ENCODE measurements at places on chromosomes 16 and 17. TPM values are rescaled to one million over a fixed set of nuclear protein-coding genes. Genes with fewer than 3 reads are reported as not detected.
A peak's percentile ranks its signal among the peaks of the same experiment; 100 is the strongest.

Gene ARHGAP44
- not detected for total RNA-seq

DNA sequence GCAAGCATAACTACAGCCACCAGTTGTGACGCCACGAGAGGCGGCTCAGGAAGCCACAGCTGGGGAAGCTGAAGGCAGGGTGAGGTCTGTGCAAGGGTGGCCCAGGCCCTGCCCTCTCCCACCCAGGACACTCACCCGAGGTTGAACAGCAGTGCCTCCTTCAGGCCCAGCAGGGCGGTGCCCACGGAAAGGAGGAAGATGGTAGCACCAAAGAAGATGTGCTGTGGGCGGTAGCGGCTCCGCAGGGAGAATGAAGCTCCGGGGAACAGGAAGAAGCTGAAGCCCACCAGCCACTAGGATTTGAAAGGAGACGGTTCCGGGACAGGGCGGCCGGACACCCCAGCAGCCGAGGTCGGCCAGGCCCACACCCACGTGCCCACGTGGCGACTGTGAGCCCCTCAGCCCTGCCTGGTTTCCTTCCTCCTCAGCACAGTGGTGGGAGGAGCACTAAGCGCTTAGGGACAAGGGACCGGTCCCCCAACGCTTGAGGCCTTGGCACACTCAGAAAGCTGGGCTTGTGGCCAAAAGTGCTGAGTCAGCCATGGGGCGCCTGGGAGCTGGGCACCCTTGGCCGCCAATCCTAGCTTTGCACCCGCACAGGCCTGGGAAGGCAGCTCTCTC, 11.0 kb downstream of the CYB561 start:
- H3K4me3 ChIP-seq: peak overlapping the region; percentile 50
- peaks cover 13% of the 10 kb centered on the region for H3K4me1 ChIP-seq
- peak; percentile 65 for DNase-seq
- H3K27ac ChIP-seq: peak overlapping the region; percentile 75
- H3K36me3 ChIP-seq: no peaks in the 10 kb centered on the region

GRCh38 chr17:27940503-27941428, 47.6 kb upstream of the LYRM9 start:
- no peak overlapping the region for H3K27ac ChIP-seq
- DNase-seq: no peak
- no peak overlapping the region for H3K4me3 ChIP-seq
- no peaks in the 10 kb centered on the region for H3K4me1 ChIP-seq
- no peaks in the 10 kb centered on the region for H3K36me3 ChIP-seq
- peaks cover 19% of the 10 kb centered on the region for H3K27me3 ChIP-seq

Gene MT1B
- total RNA-seq: not detected

DNA sequence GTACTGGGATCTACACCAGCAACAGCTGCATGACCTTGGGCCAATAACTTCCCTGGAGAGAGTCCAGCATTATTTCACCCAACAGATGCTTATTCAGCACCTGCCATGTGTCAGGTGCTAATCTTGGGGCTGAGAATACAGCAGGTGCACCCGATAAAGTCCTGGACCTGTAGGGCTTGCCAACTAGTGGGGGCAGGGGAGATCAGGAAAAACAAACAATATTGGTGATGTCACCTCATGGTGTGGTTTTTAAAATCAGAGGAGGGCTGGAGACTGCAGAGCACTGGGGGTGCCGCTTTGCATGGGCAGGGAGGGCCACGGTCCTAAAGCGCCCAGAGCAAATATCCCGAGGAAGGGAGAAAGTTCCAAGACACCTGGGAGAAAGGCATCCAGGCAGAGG, 218.8 kb downstream of the C16orf95 start:
- no peaks in the 10 kb centered on the region for H3K36me3 ChIP-seq
- H3K4me1 ChIP-seq: no peaks in the 10 kb centered on the region
- H3K27me3 ChIP-seq: peaks cover 5% of the 10 kb centered on the region
- no peak overlapping the region for H3K27ac ChIP-seq
- no peak for DNase-seq

Gene COG8
- 65.5 TPM for total RNA-seq

Gene NPB
- 1.0 TPM for total RNA-seq

- H3K4me3 ChIP-seq: no peak overlapping the region
- H3K27me3 ChIP-seq: peaks cover 22% of the 10 kb centered on the region
- DNase-seq: no peak
- no peak overlapping the region for H3K27ac ChIP-seq
Observed at GRCh38 chr16:77137045-77137444, 53.9 kb upstream of the MON1B start.

DNA sequence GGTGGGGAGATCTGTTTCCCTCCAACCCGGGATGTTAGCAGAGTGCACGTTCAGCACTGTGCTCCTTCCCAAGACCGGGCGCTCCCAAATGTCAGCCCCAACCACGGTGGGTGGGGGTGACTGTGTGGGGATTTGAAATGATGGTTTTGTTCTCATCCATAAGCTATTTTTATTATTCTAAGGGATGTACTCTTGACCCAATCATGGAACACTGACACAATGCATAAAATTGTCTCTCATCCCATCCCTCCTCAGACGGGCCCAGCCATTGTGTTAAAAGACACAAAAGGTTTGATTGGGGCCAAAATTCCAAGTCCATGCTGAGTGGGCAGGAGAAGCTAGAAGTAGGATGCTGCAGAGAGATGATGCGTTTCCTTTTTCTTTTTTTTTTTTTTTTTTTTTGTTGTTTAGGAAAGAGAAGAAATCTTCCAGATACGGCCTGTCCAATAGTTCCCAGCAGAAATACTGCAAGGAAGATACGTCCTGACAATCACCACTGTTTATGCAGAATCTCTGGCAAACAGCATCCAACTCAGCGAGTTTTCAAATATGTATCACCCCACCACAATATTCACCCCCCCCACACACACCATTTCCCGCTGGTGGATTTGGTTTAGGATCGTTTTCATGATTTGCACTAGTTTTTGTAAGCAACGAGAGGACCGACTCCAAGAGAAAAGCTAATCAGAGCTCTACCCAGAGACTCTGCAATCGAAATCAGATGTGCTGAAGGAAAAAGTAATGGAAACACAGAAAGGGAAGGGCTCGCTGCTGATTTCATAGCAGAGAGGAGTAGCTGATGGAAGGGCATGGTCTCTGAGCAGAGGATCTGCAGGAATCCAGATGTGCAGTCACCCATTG, 163.5 kb upstream of the DYNLRB2 start:
- H3K4me3 ChIP-seq: no peak overlapping the region
- H3K36me3 ChIP-seq: peaks cover 6% of the 10 kb centered on the region
- no peak overlapping the region for H3K27ac ChIP-seq
- H3K27me3 ChIP-seq: peaks cover 4% of the 10 kb centered on the region
- no peak for DNase-seq

Gene CHD9NB
- total RNA-seq: not detected

Gene KRT27
- total RNA-seq: not detected

Gene SPAG9
- 58.0 TPM for total RNA-seq

Gene SLC6A2
- not detected for total RNA-seq

Gene CCL5
- 87.4 TPM for total RNA-seq

DNA sequence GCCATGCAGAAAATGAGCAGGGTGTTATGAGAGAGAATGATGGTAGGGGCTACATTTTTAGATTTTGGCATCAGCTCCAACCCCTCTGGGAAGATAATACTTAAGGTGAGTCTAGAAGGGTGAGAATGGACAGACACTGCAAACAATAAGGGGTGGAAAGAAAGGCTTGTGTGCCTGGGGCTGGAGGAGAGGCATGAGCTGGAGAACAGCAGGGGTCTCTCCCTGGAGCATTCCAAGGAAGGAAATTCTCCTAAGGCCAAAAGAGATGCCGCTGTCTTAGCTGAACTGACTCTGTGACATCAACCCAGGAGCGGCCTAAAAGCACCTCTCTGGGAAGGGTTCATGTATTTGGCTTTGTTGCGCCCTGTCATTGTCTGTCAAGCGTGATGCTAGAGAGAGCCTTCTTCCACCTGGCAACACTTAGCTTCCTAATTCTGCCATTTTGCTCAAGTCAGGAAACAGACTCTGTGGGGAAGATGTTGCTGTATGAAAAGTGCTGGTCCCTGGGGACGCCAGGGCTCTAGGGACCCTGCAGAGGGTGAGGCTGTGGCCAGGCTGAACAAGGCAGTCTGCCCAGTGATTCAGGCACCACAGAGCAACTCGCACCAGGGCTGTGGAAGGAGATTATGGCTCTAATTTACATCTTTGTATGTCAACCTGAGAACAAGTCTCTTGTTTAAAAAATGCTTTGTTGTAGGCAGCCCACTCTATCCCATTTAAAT, 225.7 kb downstream of the CBLN1 start:
- H3K27ac ChIP-seq: no peak overlapping the region
- H3K4me1 ChIP-seq: no peaks in the 10 kb centered on the region
- no peak overlapping the region for H3K4me3 ChIP-seq
- DNase-seq: no peak
- H3K36me3 ChIP-seq: no peaks in the 10 kb centered on the region
- no peaks in the 10 kb centered on the region for H3K27me3 ChIP-seq

Gene CBX2
- 1.2 TPM for total RNA-seq

- peak within 1 kb of the TSS; percentile 93 for H3K4me3 ChIP-seq
- DNase-seq: peak; percentile 89
- peaks cover 24% of the 10 kb centered on the region for H3K4me1 ChIP-seq
- H3K27me3 ChIP-seq: no peaks in the 10 kb centered on the region
Observed at GRCh38 chr17:31321481-31321880, at the start of gene EVI2A. TSS of gene EVI2A (minus strand) at chr17:31321622. CDS start at chr17:31319013, 2,609 bp downstream.

DNA sequence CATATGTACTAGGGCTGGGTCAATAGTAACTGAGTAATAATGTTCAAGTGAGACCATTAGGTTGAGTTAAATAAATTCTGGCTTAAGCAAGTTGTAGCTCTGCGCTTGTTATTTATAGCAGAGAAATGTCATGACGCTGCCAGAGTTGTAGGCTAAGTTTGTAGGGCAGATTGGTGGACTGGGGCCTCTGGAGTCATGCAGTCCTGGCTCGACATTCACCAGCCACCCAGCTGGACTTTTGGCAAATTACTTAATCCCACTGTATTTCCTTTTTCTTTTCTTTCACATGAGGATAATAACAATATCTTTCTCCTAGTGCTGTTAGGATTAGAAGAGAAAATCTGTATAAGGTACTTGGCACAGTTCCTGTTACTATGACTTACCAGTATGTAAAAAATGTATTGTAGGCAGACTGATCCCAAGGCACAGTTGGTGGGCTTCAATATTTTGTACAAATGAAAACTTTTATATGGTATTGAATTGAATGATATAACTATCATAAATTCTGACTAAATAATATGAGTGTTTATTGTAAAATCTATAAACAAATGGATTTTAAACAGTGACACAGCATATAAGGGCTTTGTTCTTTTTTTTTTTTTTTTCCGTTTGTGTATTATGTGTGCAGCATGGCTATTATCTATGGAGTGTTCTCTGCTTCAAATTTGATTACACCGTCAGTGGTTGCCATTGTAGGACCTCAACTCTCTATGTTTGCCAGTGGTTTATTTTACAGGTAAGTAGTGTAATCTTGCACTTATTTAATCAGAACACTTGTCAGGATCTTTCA, 2.6 kb downstream of the MFSD11 start:
- H3K4me1 ChIP-seq: peaks cover 20% of the 10 kb centered on the region
- no peaks in the 10 kb centered on the region for H3K27me3 ChIP-seq
- H3K36me3 ChIP-seq: peaks cover 20% of the 10 kb centered on the region
- H3K4me3 ChIP-seq: no peak overlapping the region
- no peak for DNase-seq
- H3K27ac ChIP-seq: no peak overlapping the region

All from naive thymus-derived CD8-positive, alpha-beta T cell (primary cell).